ENCODE measurements at places on chromosomes 12 and 14.

GRCh38 chr12:74393272-74393671 lies 144.4 kb upstream of the ATXN7L3B start:
- H3K36me3 ChIP-seq: no peaks in the 10 kb centered on the region
- H3K4me3 ChIP-seq: no peak overlapping the region
- H3K27me3 ChIP-seq: no peaks in the 10 kb centered on the region
- DNase-seq: no peak
- no peaks in the 10 kb centered on the region for H3K4me1 ChIP-seq

DNA sequence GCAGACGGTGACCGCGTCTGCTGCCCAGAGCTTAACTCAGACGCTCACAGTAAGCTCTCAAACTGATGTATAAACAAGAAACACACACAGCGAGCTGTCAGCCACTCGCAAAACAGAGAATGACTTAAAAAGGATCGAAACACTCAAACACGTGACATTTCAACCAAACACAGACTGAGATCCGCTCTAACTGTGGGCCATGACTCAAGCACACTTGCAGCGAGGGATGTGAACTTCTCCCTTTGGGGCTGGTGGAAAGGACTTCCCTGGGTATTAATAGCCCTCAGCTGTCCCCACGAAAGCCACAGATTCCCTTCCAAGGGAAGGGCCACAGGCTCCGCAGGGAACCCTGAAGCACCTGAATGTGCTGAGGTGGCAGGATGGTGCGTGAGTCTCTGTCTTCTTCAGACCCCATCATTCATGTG lies 29.1 kb downstream of the CCDC88C start:
- DNase-seq: no peak
- H3K4me3 ChIP-seq: no peak overlapping the region
- no peaks in the 10 kb centered on the region for H3K27me3 ChIP-seq
- peaks cover 35% of the 10 kb centered on the region for H3K4me1 ChIP-seq
- H3K27ac ChIP-seq: no peak overlapping the region
- no peaks in the 10 kb centered on the region for H3K36me3 ChIP-seq

DNA sequence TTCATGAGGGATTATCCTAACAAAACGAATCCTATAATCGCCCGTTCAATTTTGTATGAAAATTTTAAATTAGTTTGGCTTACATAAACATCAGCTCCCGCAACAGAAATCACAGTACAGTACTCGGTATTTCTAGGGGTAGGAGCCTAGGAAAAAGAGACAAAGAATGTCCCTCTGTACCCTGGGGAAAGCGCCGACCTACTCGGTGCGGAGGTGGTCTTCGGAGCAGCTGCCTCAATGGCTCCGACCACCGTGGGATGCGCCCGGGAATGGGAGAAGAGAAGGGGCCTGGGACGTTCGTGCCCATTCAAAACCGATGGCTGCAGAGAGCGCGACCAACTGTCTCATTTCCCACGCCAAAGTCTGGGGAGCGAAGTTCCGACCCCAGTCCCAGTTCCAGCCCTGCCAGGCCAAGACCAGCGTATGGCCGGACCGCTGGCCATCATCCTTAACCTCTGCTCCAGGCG lies 618 bp downstream of the GNPNAT1 start:
- H3K36me3 ChIP-seq: no peaks in the 10 kb centered on the region
- H3K27ac ChIP-seq: peak overlapping the region; percentile 9
- H3K4me3 ChIP-seq: peak overlapping the region; percentile 79
- no peaks in the 10 kb centered on the region for H3K27me3 ChIP-seq

DNA sequence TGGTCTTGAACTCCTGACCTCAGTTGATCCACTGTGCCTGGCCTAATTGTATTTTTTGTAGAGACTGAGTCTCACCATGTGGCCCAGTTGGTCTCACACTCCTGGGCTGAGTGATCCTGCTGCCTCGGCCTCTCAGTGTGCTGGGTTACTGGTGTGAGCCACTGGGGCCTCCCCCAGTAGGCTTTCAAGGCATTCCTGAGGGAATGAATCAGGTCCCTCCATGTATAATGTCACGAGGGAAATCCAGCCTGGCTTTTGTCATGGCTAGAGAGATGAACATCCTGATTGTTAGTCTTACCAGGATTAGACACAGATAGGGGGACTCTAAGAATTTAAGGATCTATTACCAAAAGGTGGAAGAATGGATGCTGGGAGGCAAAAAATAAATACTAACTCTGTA lies 51.9 kb downstream of the CPSF2 start:
- no peak overlapping the region for H3K27ac ChIP-seq
- no peak for DNase-seq
- H3K27me3 ChIP-seq: no peaks in the 10 kb centered on the region
- H3K4me1 ChIP-seq: no peaks in the 10 kb centered on the region
- H3K36me3 ChIP-seq: no peaks in the 10 kb centered on the region

DNA sequence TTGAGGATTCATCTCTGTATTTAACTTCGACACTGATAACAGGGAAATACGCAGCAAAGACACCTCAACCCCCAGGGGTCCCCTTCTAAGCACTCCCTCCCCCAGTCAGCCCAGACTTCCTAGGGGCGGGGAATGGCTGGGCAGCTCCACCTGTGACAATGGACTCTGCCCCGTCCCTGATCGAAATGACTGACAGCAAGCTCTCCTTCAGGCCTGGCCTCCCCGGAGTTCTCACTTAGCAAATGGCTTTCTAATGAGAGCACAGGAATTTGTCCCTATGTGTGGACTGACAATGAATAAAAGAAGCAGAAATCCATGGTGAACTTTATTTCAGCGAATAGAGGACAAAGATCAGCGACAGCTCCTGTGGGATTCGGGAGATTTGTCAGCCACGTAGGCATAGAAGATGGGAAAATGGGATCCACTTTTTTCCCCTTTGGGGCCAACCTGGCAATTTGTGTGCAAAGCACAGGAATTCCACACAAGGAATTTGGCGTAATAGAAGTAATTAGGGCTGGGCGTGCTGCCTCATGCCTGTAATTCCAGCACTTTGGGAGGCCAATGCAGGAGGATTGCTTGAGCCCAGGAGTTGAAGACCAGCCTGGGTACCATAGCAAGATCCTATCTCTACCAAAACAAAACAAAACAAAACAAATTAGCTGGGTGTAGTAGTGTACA lies 63.8 kb downstream of the TNFAIP2 start:
- H3K27ac ChIP-seq: no peak overlapping the region
- no peak overlapping the region for H3K4me3 ChIP-seq
- peak; percentile 31 for DNase-seq
- peaks cover 14% of the 10 kb centered on the region for H3K4me1 ChIP-seq
- no peaks in the 10 kb centered on the region for H3K36me3 ChIP-seq
